ENCODE measurements at places on chromosomes 1 and 21.

GRCh38 chr21:38813143-38813542 lies 7.4 kb downstream of the ETS2 start:
- DNase-seq, result no peak

GRCh38 chr1:41532206-41532975 lies 47.9 kb upstream of the EDN2 start:
- DNase-seq, result no peak

DNA sequence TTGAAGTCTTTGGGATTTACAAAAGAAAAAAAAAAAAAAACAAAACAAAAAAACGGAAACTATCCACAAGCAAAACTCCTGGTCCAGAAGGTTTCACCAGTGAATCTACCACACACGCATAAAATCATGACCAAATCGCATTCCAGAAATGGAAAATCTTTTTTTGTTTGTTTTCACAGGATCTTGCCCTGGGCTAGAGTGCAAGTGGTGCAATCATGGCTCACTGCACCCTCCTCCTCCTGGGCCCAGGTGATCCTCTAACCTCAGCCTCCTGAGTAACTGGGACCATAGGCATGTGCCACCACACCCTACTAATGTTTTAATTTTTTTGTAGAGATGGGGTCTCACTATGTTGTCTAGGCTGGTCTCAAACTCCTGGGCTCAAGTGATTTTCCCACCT lies 100.5 kb downstream of the DYRK1A start:
- no peak for DNase-seq

GRCh38 chr1:93033785-93034184 lies 45.3 kb upstream of the MTF2 start:
- DNase-seq, result no peak

- no peak for DNase-seq
Observed at GRCh38 chr1:159121526-159121925, 45.0 kb upstream of the AIM2 start.

DNA sequence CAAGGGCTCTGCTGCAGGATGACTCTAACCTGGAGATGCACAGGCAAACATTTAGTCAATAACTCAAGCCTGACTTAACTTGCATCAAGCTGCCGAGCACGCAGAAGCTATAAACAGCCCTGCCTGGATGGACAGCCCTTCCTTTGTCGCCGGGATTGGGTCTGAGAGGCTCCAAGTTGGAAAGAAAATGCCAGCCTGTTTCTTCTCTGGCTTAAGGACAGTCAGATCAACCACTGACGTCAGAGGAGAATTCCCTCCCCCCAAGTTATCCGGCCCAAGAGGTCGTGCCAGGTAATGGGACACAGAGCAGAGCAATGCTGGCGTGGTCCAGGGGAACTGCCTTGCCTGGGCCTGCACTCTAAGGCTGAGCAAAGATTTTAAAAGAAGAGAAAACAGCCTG lies 27.1 kb upstream of the LRRC38 start:
- no peak for DNase-seq

GRCh38 chr1:199287647-199288046 lies 648.8 kb downstream of the PTPRC start:
- peak; percentile 27 for DNase-seq

DNA sequence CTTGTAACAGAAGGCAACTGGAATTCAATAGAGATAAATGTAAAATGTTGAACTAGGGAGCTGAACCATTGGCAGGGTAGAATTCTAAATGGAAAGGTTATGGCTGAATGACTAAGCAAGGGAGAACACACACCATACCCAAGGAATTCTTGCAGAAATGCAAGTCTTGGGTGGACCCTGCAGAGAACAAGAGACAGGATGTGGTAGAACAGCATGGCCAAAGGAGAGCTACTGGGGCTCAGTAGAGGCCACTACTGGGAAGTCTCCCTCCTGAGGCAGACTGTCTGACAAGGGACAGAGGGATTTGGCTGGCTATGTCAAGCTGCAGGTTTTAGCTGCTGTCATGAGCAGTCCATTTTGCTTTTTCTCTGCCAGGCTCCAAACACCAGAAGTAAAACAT lies 180.9 kb downstream of the TNR start:
- DNase-seq, result no peak

DNA sequence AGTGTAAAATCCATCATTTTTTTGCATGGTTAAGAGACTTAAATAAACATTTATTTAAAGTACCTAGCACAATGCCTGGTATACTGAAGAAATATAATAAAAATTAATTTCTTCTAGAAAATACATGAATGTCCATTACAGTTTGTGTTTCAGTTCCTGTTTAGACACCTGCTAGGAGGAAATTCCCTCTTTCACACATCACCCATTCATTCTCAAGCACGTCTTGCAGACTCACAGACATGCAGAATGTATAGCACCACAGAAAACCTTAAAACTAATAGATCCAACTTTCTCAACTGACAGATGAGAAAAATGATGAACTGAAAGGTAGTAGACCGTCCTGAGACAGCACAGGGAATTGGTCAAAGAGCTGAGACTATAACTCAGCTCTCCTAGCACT lies 172.2 kb upstream of the C8B start:
- no peak for DNase-seq

DNA sequence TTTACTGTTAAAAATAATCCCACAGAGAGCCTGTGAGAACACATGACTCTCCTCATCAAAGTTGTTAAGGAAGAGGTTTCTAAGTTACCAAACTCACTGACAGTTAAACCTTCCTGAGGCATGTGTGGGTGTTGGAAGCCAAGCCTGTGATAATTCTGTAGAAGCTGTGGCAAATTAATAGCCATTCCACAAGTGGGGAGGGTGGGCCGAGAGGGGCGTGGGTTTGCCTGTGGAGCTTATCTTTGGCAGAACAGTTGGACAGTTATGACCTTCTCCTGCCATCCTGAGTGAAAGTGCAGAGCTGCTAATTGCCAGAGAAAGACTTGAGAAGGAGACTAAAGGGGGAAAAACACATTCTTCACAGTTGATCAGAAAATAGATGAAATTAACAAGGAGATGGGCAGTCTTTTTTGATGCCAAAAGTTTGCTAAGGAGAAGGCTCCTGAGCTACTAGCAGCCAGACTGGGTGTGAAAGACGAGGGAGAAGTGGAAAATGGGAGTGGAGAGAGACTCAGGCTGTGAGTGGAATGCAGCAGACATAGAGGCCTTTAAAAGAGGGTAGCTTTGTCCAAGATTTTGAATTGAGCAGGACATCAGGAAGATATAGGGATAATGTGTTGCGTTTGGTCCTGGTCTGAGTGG lies 1.6 kb upstream of the PLA2G2C start:
- DNase-seq, result no peak

DNA sequence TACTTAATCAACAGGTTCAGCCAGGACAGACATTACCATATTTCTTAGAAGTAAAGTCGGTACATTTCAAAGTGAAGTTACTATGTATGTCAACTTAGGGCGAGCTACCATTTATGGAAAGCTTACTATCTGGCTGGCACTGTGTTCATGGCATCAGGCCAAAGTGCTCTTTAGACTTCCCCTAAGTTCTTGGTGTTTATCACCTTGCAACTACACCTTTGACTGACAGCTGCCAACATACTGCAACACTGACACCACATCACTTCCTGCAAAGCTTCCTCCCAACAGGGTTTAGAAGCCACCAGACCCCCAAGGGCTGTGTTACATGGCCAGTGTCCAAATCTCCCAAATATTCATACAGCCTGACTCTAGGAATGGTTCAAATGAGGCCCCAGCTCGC lies 61.0 kb downstream of the TIAM1 start:
- no peak for DNase-seq

DNA sequence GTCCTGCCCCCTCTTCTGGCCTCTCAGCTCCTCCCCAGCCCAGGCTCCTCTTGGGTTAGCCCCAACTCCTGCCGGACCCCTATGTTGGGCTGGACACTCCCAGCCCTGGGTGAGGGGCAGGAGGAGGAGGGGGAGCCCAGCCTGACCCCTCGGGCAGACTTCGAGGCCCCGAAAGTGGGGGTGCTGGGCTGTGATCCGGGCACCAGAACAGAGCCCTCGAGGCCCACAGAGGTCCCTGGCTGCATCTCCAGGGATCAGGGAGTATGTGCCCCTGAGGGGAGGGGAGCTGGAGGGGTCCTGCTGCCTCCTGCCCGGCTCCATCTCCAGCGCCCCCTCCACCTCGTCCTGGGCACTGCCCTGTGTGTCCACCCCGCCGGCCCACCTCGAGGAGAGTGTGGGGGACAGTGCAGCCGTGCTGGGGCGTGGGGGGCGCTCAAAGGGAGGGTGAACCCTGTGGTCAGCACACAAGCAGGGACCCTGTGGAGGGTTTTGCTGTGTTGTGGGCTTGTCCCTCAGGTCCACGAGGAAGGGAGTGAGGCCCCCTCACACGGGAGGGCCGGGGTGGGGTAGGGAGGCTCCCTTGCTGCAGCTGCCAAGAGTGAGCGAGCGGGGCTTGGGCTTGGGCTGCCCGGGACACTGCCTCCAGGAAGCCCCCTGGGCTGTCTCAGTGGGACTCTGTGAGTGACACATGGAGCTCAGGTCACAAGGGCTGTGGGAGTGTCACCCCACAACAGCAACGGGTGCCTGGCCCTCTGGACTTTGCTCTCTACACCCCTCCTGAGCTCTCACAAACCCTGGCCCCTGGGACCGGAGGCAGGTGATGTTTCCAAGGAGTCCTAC lies 54.4 kb downstream of the COL18A1 start:
- no peak for DNase-seq

DNA sequence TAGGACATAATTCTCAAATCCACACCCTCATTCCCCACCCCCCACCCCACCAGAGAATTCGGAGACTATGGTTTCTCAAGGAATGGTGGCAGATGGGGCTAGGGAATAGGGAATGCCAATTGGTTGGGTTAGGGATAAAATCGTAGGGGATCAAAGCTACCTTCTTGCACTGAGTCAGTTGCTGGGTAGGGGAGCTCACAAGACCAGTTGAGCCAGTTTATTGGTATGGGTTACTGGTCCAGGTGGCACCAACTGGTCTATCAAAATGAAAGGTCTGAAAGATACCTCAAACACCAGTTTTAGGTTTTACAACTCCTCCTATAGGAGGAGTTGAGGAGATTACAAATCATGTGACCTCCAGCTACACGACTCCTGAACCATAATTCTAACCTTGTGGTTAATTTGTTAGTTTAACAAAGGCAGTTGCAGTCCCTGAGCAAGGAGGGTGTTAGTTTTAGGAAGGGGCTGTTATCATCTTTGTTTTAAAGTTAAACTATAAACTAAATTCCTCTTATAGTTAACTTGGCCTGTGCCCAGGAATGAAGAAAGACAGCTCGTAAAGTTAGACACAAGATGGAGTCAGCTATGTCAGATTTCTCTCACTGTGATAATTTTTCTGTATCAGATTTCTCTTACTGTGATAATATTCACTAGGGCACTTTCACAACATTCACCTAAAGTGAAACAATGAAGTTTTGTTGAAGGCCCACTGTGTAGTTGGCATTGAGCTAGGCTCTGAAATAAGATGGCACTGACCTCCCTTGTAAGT lies 2.5 kb downstream of the SHISAL2A start:
- DNase-seq, result no peak

DNA sequence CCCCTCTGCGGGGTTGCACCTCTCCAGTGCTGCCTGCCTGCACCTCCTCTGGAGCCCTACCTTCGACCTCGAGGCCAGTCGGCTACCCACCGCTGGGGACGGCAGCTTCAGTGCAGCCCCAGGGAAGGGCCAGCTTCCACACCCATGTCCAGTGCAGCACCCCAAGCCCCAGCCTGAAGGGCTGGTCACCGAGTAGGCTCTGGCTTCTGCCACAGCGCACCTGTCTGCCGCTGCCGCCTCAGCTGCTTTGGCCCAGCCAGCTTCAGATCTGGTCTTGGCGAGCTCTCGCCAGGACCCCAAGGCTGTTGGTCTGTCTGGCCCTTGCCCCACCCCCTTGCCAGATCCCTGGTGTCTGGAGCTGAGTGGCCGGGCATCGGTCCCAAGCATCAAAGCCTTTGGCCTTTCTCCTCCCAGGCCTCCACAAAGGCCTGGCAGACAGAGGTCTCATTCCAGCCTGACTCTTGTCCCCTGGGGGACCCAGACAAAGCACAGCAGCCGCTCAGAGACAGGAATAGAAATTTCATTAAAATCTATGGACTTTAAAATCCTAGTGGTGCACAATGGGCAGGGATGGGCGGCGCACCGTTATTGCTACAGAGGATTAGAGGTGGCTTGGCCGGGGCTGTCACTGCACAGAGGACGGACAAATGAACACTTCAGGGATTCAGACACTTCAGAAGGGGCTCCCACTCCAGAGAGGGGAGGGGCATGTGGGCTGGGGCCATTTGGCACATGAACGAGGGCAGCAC lies 4.8 kb downstream of the CCDC24 start:
- no peak for DNase-seq

Data from fibroblast of skin of abdomen (primary cell).